ENCODE measurements at places on chromosomes 6 and 20.

GRCh38 chr20:63009988-63010769 lies 3.4 kb upstream of the BHLHE23 start:
- peaks cover 72% of the 10 kb centered on the region for H3K27me3 ChIP-seq
- DNase-seq: no peak
- H3K27ac ChIP-seq: no peak overlapping the region
- no peak overlapping the region for H3K4me3 ChIP-seq

DNA sequence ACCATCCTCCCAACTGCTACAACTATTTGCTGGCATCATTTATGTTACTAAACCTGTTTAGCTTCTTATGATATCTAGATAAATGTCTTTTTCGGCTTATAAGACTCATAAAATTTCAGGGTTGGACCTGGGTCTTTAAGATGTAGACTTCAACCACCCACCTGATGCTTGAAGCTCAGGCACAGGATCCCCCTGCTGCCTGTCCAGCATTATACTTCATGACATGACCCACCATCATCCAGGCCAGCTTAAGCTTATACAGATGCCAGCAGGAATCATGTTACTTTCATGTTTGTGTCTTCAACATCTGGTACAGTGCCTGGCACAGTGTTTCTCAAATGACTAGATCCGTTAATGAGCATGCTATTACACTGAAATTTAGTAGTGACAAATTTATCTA lies 47.4 kb downstream of the SLC17A5 start:
- H3K36me3 ChIP-seq: peaks cover 4% of the 10 kb centered on the region
- no peak overlapping the region for H3K27ac ChIP-seq
- peaks cover 1% of the 10 kb centered on the region for H3K4me1 ChIP-seq
- no peaks in the 10 kb centered on the region for H3K27me3 ChIP-seq

DNA sequence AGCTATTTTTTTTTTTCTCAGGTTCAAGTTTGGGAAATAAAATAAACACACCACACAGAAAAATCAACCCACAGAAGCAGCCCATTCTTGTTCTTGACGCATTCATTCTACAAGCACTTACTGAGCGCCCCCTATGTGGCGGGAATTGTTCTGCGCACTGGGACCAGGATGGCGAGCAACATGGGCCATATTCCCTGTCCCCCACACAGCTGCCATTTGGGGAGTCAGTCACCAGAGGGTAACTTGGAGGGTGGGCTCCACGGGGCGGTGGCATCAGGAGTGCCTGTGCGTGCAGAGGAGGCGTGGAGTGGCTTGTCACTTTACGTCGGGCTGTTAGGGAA lies 185.0 kb upstream of the PDE10A start:
- no peaks in the 10 kb centered on the region for H3K36me3 ChIP-seq
- peaks cover 60% of the 10 kb centered on the region for H3K27me3 ChIP-seq
- H3K4me1 ChIP-seq: peaks cover 3% of the 10 kb centered on the region
- H3K27ac ChIP-seq: no peak overlapping the region
- no peak for DNase-seq

GRCh38 chr20:56469077-56469449 lies 636 bp downstream of the RTF2 start:
- peaks cover 10% of the 10 kb centered on the region for H3K4me1 ChIP-seq
- H3K27me3 ChIP-seq: peaks cover 10% of the 10 kb centered on the region
- peaks cover 1% of the 10 kb centered on the region for H3K36me3 ChIP-seq

DNA sequence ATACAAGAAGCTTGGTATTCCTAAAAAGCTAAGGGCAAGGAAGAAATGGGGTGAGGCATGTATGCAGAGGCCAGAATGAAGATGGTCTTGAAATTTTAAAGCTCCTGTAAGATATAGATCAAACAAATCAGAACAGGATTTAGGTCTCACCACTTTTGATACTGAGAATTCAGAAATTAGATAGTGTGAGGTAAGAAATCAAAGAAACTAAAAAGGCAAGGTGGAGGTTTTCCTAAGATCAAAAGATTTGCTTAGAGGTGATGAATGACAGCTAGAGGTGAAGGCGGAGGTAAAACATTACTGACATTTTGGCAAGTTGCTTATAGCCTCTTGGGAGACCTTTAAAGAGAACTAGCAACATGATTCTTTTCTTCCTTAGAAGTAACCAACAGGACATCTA lies 225.2 kb upstream of the SGK1 start:
- H3K36me3 ChIP-seq: no peaks in the 10 kb centered on the region
- DNase-seq: no peak
- no peaks in the 10 kb centered on the region for H3K27me3 ChIP-seq
- no peaks in the 10 kb centered on the region for H3K4me1 ChIP-seq
- no peak overlapping the region for H3K4me3 ChIP-seq
- H3K27ac ChIP-seq: no peak overlapping the region

DNA sequence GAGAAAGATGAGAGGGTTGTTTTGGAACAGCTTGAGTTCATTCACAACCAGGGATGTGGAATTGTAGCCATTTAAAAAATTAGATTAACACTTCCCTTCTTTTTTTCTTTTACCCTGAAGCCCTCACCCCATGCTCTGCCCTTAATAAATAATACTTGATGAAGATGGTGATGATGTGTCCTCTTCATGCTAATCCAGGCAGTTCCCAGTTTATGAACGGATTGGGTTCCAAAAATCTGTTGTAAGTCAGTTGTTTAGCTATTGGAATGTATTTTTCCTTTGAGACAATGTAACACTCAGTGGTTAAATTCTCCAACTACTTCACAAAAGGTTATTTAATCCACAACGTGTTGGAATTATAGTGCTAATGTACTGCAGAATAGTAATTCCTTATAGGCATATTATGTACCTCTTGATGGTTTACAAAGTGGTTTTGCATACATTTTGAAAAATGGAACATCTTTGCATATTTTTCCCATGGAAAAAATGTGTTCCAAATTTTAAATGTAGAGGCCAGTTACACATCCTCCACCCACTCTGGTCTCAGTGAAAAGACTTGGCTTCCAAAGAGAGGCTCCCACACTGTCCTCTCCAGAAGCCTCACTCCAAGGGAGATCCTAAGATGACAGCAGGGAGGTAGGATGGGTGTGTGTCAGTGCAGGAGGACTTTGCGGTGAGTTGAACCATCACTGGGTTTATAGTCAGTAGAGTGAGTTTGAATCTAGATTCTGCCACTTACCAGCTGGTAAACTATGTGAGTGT lies 45.8 kb upstream of the CEP162 start:
- H3K36me3 ChIP-seq: no peaks in the 10 kb centered on the region
- peaks cover 10% of the 10 kb centered on the region for H3K4me1 ChIP-seq
- no peak overlapping the region for H3K4me3 ChIP-seq

- H3K4me1 ChIP-seq: peaks cover 6% of the 10 kb centered on the region
- H3K36me3 ChIP-seq: no peaks in the 10 kb centered on the region
- DNase-seq: no peak
- H3K27ac ChIP-seq: no peak overlapping the region
Observed at GRCh38 chr6:89034586-89035251, 45.8 kb upstream of the PNRC1 start.

- H3K4me1 ChIP-seq: peaks cover 6% of the 10 kb centered on the region
- H3K27ac ChIP-seq: no peak overlapping the region
Observed at GRCh38 chr20:7741866-7742265, 198.4 kb downstream of the HAO1 start.
